ENCODE measurements at places on chromosomes 2 and 18. TPM values are rescaled to one million over a fixed set of nuclear protein-coding genes. Genes with fewer than 3 reads are reported as not detected.

- DNase-seq: no peak
Measured at GRCh38 chr2:28219758-28220368, 172.8 kb upstream of the FOSL2 start.

GRCh38 chr2:9033385-9034168, 30.1 kb upstream of the MBOAT2 start:
- DNase-seq: no peak

- DNase-seq: no peak
Measured at GRCh38 chr18:76499637-76500340, 4.7 kb upstream of the ZNF516 start.

DNA sequence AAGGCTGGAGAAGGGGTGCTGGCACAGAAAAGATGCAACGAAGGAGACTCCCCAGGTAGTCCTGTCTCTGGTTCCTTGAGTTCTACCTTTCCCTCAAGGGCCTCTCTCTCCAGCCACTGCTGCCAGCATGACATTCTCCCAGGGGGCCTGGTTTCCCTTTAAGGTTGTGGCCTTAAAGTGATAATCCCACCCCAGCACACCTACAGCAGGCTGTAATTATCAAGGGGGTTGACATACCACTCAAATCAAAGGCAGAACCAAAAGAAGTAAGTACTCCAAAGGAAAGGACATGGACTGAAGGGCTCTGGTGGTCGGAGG, 127.4 kb upstream of the MSH6 start:
- no peak for DNase-seq

DNA sequence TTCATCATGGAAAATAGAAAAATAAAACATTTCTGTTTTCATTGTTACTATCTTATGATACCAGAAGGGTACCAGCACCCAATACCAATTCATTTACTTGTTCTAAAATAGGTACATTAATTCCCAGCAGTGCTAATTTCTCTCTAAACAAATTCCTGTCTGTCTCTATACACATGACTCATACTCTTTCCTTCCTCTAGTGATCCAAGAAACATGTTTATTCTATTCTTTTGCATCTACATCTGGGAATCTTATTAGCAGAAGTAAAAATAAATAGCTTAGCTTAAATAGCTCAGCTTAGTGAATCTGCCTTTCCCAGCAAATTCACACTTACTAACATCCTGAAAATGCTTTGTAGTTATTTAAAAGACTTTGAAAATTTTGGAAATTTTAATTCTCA, 84.5 kb upstream of the MAPRE2 start:
- no peak for DNase-seq

DNA sequence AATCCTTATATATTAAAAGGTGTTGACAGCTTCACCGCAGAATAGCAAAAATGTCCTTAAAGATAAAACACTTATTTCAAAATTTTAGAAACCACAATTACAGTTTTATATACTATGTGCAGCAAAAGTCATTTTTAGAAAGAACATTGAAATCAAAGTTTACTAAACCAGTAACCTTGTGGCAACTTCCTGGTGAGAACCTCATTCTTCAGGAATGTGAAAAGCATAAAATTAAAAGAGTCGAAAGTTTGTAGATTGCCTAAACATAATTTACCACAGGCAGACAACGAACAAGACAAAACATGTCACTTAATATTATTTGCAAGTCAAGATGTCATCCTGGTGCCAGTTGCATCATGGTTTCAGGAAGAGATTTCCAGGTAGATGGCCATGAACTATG, 108.3 kb upstream of the NRP2 start:
- no peak for DNase-seq

DNA sequence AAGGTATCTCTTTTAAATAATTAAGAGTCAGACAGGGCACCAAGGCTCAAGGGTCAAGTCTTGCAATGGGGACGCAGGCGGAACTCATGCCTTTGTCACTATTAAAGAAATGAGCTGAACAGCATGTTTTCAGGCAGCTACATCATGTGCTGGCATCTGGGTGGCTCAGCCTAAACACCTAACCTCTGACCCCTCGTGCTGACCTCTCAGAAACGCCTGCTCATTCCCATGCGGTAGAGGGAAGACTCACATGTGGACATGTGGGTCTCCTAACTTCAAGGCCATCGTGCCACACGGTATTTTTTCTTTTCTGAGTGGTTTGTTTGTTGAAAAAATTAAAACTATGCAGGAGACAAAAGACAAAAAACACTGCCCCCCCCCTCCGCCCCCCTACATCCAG, 31.3 kb downstream of the CYP27C1 start:
- no peak for DNase-seq

DNA sequence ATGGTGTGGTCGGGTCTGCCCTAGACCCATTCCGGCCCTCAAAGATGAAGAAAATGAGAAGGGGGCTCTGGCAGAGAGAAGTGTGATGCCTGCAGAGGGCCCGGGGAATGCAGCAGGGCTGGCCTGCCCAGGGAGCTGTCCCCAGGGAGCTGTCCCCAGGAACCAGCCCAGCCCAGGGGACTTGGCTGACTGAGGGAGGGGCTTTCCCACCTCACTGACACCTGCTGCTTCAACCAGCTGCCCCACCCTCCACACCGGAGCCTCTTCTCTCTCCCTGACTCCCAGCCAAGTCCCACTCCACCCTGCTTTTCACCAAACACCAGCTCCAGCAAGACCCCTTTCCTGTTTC, 111.2 kb downstream of the STPG4 start:
- DNase-seq: no peak

DNA sequence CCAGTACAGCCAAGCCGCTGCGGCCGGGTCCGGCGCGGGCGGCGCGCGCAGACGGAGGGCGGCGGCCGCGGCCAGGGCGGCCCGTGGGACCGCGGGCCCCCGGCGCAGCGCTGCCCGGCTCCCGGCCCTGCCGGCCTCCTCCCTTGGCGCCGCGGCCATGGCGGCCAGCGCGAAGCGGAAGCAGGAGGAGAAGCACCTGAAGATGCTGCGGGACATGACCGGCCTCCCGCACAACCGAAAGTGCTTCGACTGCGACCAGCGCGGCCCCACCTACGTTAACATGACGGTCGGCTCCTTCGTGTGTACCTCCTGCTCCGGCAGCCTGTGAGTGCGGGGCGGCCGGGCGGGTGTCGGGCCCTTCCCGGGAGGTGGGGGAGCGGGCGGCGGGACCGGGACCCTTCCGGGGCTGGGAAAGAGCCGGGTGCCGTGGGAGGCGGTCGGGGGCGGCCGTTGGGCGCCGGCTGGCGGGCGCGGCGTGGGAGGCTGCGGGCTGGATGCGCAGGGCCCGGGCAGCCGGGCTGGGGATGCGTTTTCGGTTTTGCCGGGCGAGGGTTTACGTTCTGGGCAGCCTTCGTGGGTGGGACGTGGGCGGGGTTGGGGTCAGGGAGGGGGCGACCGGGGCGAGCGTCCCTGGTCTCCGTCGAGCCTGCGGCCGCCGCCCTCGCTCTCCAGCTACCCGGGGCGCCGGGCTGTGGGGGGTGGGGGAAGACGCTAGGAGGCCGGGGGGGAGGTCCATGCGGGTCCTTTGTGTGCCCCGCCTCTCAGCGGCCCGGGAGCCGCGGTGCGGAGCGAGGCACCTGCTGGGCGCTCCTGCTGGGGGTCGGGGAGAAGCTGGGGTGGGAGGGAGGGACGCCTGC, 537 bp downstream of the AGFG1 start:
- DNase-seq: peak; percentile 70

DNA sequence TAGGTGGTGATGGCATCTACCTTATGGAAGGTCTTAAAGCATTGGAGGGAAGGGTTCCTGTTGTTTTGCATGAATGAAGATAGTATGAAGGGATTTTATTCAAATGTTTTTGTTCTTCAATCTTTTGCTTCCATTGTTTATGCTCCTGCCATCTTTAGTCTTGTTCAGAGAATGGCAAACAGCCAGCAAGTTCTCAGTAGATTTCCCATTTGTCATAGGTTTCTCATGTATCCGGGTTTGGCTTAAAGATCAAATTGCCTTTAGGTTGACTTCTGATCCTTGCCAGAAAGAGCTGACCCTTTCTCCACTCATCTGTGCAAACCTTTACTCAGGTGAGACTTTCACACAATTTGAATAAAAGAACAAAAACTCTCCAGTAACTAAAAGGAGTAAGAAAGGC, 44.2 kb upstream of the STAT4 start:
- no peak for DNase-seq

The DLGAP1 gene
- total RNA-seq: 1.6 TPM

DNA sequence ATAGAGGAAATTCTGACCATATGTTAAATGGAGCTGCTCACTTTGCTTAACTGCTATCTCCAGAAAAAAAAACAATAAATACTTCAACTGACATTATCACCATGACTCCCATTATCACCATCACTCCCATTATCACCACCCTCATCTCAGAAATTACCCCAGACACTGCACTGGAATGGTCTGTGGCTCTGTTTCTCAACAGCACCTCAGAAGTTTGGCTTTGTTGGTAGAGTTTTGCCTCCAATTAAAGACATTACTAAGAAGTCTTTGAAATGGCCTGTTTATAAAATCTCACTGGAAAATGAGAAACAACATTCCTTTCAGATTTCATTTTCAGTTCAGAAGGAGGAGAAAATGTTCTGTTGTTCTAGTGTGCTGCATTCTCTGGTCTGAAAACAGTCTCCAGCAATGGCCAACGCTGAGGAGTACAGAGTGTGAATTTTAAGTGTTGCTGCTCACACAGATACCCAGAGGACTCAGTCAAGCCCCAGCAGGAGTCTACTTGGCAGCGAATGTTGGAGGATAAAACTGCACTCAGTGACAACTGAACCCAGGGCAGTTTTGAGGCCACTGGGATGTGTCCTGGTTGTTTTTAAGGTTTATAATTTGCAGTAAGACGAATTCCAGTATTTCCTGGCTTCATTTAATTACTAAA, 364.5 kb upstream of the CDH2 start:
- DNase-seq: no peak

The RAD51AP2 gene
- total RNA-seq: not detected

GRCh38 chr2:117087535-117088291, 726.8 kb upstream of the DDX18 start:
- no peak for DNase-seq

DNA sequence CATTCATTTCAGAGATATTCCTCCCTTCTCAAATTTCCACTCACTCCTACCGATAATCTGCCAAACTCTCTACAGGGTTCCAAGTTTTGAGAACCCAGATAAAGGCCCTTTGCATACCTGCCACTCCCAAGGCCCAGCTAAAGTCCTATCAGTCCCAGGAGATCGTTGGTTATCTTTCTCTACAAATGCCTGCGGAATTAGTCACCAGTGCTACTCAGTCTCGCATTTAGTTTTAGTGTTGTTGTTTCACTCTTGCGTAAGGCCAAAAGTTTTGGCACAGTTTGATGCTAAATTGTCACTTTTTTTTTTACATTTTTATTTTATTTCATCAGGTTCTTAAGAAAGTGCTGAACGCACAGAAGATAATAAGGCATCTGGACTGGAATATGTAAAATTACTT, 29.2 kb upstream of the SETBP1 start:
- no peak for DNase-seq

The SOCS6 gene
- 39.8 TPM for total RNA-seq
